IgD-negative memory B cell (primary cell): ENCODE measurements at places on chromosomes 4 and X. TPM values are rescaled to one million over a fixed set of nuclear protein-coding genes. Genes with fewer than 3 reads are reported as not detected.

Gene HPGDS
- not detected for polyA plus RNA-seq

Gene GAB3
- 3.0 TPM for polyA plus RNA-seq

Gene EDA2R
- not detected for polyA plus RNA-seq

Gene GIMD1
- polyA plus RNA-seq: not detected

Gene CLNK
- polyA plus RNA-seq: 2.6 TPM

Gene SULT1E1
- polyA plus RNA-seq: not detected

Gene ENPEP
- not detected for polyA plus RNA-seq
